ENCODE measurements at places on chromosomes 1 and 21. TPM values are rescaled to one million over a fixed set of nuclear protein-coding genes. Genes with fewer than 3 reads are reported as not detected.

TRPM2 gene
- 50.0 TPM for total RNA-seq

TNFRSF14 gene
- 21.1 TPM for total RNA-seq

LSM10 gene
- 35.2 TPM for total RNA-seq

ANKRD65 gene
- 0.18 TPM for total RNA-seq

VTCN1 gene
- 0.12 TPM for total RNA-seq

CELA2B gene
- not detected for total RNA-seq

TESK2 gene
- total RNA-seq: 6.0 TPM

TMEM125 gene
- total RNA-seq: 8.6 TPM

KCNJ9 gene
- total RNA-seq: not detected

SLAMF7 gene
- total RNA-seq: 0.46 TPM

LCE1F gene
- not detected for total RNA-seq

GRIK3 gene
- not detected for total RNA-seq

OR2G6 gene
- not detected for total RNA-seq

ALX3 gene
- not detected for total RNA-seq

RPE65 gene
- total RNA-seq: not detected

WDR64 gene
- total RNA-seq: not detected

GPR25 gene
- total RNA-seq: not detected

DYNLT5 gene
- not detected for total RNA-seq

CHAF1B gene
- total RNA-seq: 19.0 TPM

OR2M3 gene
- not detected for total RNA-seq

ADGRL4 gene
- not detected for total RNA-seq

MROH9 gene
- not detected for total RNA-seq

DYRK3 gene
- 14.1 TPM for total RNA-seq

NCF2 gene
- total RNA-seq: 31.3 TPM

C1orf50 gene
- total RNA-seq: 4.1 TPM

KMO gene
- 1.2 TPM for total RNA-seq

TNFRSF1B gene
- total RNA-seq: 1.3 TPM

GJA9 gene
- not detected for total RNA-seq

ATP1A4 gene
- 0.04 TPM for total RNA-seq

MRAP gene
- not detected for total RNA-seq

NGF gene
- total RNA-seq: 0.86 TPM

VSIG8 gene
- total RNA-seq: 0.47 TPM

CHD1L gene
- 63.9 TPM for total RNA-seq

SLFNL1 gene
- total RNA-seq: 0.22 TPM

PBX1 gene
- total RNA-seq: 9.8 TPM

VWA1 gene
- total RNA-seq: 74.5 TPM

SPRR2B gene
- not detected for total RNA-seq
